ENCODE measurements at places on chromosomes 16 and 17.

DNA sequence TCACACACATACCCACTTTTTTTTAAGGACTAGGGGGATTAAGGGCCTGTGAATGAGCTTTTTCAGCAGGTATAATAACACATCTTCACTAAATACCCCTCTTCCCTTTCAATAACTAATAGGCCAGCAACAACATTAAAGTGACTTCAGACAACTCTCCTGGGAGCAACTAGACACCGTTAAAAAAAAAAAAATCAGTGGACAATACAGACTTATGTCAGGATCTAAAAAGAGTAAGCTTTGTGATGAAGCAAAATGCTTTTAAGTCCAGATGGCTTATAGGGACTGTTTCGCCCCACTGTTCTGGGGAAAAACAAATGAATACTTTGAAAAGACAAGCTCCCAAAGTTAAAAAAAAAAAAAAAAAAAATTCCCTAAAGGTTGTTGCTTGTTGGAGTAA is 29.0 kb downstream of the SPAG9 start:
- no peak for DNase-seq
- H3K27ac ChIP-seq, result no peak overlapping the region
- peaks cover 2% of the 10 kb centered on the region for H3K27me3 ChIP-seq
- peaks cover 21% of the 10 kb centered on the region for H3K4me1 ChIP-seq

DNA sequence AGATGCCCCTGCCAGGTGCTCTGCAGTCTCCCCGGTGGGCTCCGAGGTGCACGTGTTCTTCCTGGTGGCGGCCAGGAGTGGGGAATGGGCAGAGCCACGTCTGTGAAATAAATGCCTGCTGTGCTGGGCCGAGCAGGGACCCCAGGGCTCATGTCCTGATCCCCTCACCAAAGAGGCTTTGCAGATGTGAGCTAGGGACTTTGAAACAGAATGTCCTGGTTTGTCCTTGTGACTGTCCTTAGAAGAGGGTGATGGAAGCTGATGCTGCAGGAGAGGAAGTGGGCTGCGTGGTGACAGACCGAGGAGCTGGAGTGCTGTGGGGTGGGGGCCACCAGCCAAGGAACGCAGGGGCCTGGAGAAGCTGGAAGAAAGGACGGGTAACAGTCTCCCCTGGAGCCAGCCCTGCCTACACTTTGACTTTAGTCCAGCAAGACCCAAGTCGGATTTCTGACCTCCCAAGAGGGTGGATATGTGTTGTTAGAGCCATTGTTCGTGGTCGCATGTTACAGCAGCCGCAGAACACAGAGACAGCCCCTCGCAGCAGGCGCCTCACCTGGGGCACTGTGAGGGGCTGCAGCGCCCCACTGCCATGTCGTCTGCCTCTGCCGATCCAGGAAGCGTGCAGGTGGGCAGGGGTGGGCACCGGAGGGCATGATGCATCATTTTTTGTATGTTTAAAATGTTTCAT is 217.9 kb upstream of the CIBAR2 start:
- H3K4me3 ChIP-seq, result no peak overlapping the region

GRCh38 chr16:8941718-8942344 is 21.9 kb downstream of the USP7 start:
- H3K4me3 ChIP-seq, result no peak overlapping the region
- no peak for DNase-seq
- H3K4me1 ChIP-seq, result peaks cover 100% of the 10 kb centered on the region
- H3K27me3 ChIP-seq, result peaks cover 4% of the 10 kb centered on the region
- H3K27ac ChIP-seq, result peak overlapping the region; percentile 54

- no peak overlapping the region for H3K4me3 ChIP-seq
- DNase-seq, result no peak
- no peak overlapping the region for H3K27ac ChIP-seq
- H3K27me3 ChIP-seq, result peaks cover 2% of the 10 kb centered on the region
- no peaks in the 10 kb centered on the region for H3K36me3 ChIP-seq
These were observed 234.1 kb upstream of the MON1B start for GRCh38 chr16:76956841-76957240.

DNA sequence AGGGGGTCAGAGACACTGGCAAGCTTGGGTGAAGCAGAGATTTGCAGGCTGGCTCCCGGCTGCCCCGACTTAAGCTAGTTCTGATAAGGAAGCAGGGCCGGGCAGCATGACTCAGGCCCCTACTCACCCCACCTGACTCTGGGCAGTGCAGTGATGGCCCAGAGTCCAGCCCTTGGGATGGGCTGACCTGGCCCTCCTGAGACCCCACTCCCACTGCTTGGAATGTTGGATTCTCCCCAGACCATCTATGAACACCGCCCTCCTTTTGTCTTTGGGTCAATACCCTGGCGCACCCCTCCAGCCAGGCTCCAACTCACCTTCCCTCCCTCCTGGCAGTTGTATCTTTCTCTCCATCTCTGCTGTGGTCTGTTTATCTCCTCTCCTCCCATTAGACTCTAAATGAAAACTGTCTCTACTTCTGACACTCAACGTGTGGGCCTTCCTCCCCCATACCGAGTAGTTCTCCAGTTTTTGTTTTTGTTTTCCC is 21.0 kb downstream of the LGALS3BP start:
- no peak overlapping the region for H3K27ac ChIP-seq
- no peak for DNase-seq
- H3K27me3 ChIP-seq, result no peaks in the 10 kb centered on the region

GRCh38 chr16:84247844-84248243 is 8.0 kb upstream of the KCNG4 start:
- peaks cover 2% of the 10 kb centered on the region for H3K27me3 ChIP-seq
- no peak overlapping the region for H3K27ac ChIP-seq
- H3K36me3 ChIP-seq, result no peaks in the 10 kb centered on the region
- no peaks in the 10 kb centered on the region for H3K4me1 ChIP-seq

GRCh38 chr17:3935140-3935542 is 18.9 kb upstream of the P2RX1 start:
- peaks cover 27% of the 10 kb centered on the region for H3K36me3 ChIP-seq
- no peaks in the 10 kb centered on the region for H3K4me1 ChIP-seq
- H3K27ac ChIP-seq, result peak overlapping the region; percentile 32
- no peaks in the 10 kb centered on the region for H3K27me3 ChIP-seq
- H3K4me3 ChIP-seq, result no peak overlapping the region

DNA sequence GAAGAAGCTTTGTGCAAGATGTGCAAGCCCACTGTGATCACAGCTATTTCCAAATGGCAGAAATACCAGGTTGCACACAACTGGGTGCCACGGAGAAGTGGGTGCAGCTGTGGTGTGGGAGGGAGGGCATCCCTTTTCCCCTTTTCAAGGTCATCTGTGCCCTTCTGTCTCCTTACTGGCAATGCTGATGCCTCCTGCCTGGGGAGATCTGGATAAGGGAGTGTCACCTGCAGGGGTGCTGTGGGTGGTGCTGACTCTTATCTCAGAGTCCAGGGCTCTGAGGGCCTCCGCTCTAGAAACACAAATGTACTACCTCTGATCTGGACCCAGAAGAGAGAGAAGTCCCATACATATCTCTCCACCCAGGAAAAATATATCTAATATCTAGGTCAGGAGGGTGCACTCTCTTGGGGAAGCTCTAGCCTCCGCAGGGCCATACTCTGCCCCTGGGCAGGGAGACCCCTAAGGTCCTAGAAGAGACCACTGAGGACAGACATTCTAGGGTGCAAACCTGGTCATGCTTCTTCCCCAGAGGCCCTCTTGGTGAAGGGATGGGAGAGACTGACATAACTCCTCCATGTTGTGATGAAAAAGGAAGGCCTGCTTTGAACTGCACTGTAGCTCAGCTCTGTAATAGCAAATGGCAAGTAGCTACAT is 18.5 kb downstream of the NPRL3 start:
- no peak for DNase-seq
- H3K4me1 ChIP-seq, result peaks cover 46% of the 10 kb centered on the region
- H3K4me3 ChIP-seq, result no peak overlapping the region
- no peaks in the 10 kb centered on the region for H3K27me3 ChIP-seq
- H3K27ac ChIP-seq, result peak overlapping the region; percentile 86

- H3K36me3 ChIP-seq, result peaks cover 23% of the 10 kb centered on the region
- H3K27me3 ChIP-seq, result peaks cover 13% of the 10 kb centered on the region
- H3K4me1 ChIP-seq, result peaks cover 56% of the 10 kb centered on the region
- no peak overlapping the region for H3K4me3 ChIP-seq
These were observed 22.4 kb downstream of the CPD start for GRCh38 chr17:30401097-30401496.

GRCh38 chr16:3694051-3694450 is 23.3 kb downstream of the TRAP1 start:
- no peak overlapping the region for H3K27ac ChIP-seq
- peaks cover 15% of the 10 kb centered on the region for H3K4me1 ChIP-seq
- DNase-seq, result no peak
- H3K4me3 ChIP-seq, result no peak overlapping the region
- H3K36me3 ChIP-seq, result peaks cover 4% of the 10 kb centered on the region

DNA sequence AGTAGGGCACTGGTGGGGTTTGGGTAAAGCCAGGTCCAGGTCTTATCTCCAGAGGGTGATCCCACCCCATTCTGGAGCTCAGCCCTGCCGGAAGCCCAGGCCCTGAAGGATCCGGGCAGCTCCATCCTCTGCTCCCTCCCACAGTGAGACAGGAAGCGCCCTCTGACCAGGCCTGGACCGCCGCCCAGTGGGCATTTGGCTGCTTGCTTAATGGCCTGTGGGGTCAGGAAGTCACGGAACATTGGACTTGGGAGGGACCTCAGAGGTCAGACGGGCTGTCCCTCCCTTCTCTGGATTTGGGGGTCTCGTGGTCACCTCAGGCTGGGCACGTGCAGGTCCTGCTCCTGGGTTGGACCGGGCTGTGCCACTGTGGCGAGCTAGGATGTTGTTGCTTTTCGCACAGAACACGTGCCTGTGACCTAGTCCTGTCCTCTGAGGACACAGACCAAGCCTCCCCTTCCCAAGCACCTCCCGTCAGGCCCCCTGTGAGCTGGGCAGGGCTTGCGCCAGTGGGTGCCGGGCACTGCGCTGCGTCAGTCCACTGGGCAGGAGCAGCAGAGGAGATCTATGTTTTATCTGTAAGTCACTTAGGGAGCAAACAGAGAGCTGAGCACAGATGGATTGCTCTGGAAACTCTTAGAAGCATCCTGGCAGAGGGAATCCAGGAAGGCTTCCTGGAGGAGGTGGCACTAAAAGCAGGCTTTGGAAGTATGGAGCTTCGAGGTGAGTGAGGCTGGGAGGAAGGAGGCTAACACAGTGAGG is 49.4 kb upstream of the GSE1 start:
- peak overlapping the region; percentile 6 for H3K4me3 ChIP-seq
- H3K36me3 ChIP-seq, result no peaks in the 10 kb centered on the region
- no peak for DNase-seq
- peaks cover 98% of the 10 kb centered on the region for H3K4me1 ChIP-seq
- H3K27ac ChIP-seq, result peak overlapping the region; percentile 89

GRCh38 chr17:16987066-16987829 is 15.3 kb upstream of the TNFRSF13B start:
- no peak for DNase-seq
- no peaks in the 10 kb centered on the region for H3K36me3 ChIP-seq
- peaks cover 42% of the 10 kb centered on the region for H3K4me1 ChIP-seq
- H3K27me3 ChIP-seq, result peaks cover 3% of the 10 kb centered on the region

GRCh38 chr16:12674071-12674470 is 129.6 kb downstream of the CPPED1 start:
- no peak for DNase-seq
- no peaks in the 10 kb centered on the region for H3K27me3 ChIP-seq
- no peaks in the 10 kb centered on the region for H3K4me1 ChIP-seq
- H3K4me3 ChIP-seq, result no peak overlapping the region

GRCh38 chr16:79393127-79393526 is 207.4 kb downstream of the MAF start:
- peaks cover 12% of the 10 kb centered on the region for H3K4me1 ChIP-seq
- no peak overlapping the region for H3K4me3 ChIP-seq
- H3K36me3 ChIP-seq, result no peaks in the 10 kb centered on the region
- no peak for DNase-seq
- peaks cover 7% of the 10 kb centered on the region for H3K27me3 ChIP-seq

All from immature natural killer cell (primary cell).